ENCODE measurements at places on chromosomes 12 and 14.

DNA sequence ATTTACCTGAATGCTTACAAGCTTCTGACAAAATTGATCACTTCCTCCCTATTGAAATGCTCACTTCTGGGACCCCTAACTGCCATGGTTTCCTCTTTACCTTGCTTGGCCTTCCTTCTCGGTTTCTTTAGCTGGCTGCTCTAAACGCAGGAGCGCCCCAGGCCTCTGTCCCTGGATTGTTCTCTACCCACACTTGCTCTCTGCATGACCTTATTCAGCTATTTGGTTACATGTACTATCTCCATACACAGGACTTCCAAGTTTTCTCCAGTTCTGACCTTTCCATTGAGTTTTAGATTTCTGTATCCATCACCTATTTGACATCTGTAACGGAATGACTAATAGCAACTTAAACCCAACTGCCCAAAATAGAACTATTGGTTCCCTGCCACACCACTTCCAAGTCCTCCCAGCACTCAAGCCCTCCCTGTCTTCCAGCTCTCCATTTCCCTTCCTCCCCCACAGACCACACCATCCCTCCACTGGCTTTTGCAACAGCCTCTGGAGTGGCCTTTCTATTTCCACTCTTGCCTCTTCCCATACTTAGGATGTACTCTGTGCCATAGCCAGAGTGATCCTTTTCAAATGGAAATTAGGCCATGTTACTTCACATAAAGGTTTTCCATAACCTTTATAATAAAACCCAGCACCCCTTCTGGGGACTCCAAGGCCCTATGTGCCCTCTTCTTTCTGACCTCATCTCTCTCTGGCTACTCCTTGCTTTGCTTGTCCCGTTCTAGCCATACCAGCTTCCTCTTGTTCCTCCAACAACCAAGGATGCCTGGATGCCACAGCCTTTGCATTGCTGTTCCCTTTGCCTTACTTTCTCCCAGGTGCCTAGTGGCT lies 202.2 kb downstream of the AEBP2 start:
- DNase-seq = no peak

GRCh38 chr12:57491393-57492280 lies 3.8 kb downstream of the MARS1 start:
- DNase-seq = no peak

GRCh38 chr14:75341620-75342019 lies 63.0 kb downstream of the FOS start:
- DNase-seq = no peak

DNA sequence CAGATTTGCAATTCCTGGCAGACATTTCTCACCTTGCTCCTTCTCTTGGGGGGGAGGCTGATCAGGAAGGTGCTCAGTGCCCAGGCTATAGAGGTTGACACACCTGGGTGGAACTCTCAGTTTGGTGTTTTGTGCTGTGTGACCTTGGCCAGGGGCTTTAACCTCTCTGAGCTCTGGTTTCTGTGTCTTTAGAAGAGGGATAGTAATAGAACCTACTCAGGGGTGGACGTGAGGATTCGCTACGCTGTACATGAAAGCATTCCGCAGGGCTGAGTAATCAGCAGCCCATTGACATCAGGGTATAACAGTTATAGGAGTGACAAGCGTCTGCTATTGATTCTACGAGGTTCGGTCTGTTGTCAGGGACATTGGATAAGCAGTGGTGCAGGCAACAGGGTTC lies 98.1 kb downstream of the PHETA1 start:
- no peak for DNase-seq

DNA sequence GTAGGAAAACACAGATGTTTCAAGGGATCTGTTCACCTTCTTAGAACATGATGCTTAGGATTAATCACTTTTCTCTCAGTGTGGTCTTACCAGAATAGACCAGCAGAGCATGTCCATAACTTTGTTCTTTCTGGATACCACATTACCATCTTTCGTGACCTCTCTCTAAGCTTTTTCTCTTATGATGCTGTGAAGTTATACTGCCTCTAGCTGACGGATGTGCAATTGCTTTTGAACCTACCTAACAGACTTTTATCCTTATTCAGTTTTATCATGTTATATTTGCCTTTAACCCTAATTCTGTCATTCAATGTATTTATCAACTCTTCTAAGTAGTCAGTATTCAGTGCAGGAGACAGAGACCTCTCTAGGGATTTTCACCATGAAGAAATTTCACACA lies 246.7 kb downstream of the DACT1 start:
- DNase-seq = no peak

- DNase-seq = no peak
Observed at GRCh38 chr12:41362510-41362909, 174.4 kb downstream of the PDZRN4 start.

DNA sequence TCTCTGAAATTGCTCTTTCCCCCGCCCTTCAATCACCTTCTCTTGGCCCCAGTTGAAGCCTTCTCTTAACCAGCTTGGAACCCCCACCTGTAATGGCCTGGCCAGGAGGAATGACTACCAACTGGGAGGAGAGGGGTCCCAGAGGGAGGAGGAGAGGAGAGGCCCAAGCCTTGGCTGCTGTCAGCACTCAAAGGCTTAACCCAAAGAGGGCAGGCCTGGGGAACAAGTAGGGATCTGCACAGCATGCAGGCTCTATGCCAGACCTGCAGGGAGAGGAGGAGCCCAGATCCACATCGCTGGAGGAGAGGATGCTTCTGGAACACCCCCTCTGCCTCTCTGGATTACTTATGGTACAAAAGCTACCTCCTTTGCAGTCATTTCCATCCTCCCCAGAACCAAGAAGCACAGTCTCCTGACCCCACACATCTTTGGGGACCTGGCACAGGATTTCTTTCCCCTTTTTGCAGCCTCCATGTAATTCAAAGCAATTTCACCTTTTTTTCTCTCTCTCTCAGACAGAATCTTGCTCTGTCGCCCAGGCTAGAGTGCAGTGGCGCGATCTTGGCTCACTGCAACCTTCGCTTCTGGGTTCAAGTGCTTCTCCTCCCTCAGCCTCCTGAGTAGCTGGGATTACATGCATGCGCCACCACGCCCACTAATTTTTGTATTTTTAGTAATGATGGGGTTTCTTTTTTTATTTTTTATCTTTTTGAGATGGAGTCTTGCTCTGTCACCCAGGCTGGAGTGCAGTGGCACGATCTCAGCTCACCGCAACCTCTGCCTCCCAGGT lies 6.2 kb downstream of the RARG start:
- DNase-seq = no peak

DNA sequence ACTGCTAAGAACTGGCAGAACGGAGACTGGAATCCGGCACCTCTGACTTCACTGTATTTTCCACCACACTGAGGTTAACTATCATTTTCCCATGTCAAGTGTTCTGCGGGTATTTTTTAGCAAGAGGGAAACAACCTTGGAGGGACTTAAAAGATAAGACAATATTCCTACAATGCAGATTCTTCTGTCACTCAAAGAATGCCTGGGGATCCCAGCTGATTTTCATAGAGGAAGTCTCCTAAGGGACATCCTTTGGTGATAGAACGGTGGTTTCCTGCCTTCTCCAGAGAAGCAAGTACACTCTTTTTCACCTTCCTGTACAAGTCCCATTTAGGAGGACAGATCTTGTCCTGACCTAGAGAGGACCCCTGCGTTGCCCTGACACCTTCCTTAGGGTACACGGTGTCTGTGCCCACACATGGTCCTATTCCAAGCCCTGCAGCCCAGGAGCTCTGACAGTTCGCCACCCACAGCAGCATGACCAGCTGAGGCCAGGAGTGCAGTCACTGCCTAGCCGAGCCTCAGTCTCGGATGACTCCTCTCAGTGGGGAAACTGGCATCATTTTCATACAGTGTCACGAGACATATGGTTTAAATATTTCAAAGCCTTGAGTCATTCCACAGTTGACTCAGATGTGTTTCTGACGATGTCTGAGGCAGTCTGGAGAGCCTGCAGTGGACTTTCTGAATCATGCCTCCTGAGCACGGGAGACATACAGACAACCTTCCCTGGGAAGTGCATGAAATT lies 181.3 kb upstream of the FKBP4 start:
- no peak for DNase-seq

GRCh38 chr14:58747181-58747580 lies 109.4 kb downstream of the DACT1 start:
- DNase-seq = no peak

DNA sequence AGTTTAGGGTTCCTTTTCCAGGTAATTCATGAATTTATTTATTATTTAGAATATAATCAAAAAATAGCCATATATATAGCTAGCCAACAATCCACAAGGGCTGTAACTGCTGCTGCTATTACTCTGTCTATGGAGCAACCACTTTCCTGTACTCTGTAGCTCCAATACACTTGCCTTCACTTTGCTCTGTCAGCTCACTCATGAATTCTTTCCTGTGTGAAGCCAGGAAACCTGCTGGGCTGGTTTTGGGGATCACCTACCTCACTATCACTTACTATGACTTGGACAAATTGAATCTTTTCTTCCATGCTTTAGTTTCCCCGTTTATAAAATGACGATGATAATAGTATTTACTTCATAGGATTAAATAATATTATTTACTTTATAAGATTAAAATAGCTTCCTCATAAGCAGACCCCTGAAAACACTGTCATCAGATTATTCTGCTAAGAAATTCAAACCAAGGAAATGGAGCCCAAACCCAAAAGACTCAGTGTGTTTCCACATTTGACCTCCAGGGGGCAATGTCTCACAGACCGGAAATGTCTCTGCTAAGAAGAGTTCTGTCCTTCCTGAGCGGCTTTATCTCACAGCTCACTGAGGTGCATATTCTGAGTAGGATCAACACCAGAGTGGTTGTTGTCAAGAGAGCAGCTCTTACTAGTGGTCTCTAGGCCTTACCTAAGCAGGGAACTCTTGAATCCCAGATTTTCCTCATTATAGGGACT lies 457.1 kb downstream of the DAD1 start:
- peak; percentile 31 for DNase-seq

GRCh38 chr14:50599700-50600444 lies 39.9 kb downstream of the ATL1 start:
- no peak for DNase-seq

GRCh38 chr12:53365245-53365904 lies 14.6 kb upstream of the SP1 start:
- DNase-seq = no peak

DNA sequence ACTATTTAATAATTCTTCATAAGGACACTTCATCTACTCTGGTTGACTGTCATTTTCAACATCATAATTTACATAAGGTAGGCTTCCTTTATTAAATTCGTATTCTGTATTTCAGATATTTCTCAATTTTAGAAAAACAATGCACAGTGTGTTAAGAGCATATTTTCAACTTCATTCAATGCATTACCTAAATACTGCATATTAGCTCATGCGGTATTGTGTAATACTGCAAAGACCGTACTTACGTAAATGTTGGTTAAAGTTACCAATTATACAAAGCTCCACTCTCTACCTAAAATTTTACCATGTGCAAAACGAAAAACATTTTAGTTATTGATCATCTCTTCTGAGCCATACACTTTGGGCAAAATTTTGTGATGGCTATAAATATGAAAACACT lies 62.8 kb downstream of the EXOC5 start:
- no peak for DNase-seq

- DNase-seq = peak; percentile 8
Observed at GRCh38 chr12:123532808-123533649, 490 bp downstream of the RILPL1 start.

DNA sequence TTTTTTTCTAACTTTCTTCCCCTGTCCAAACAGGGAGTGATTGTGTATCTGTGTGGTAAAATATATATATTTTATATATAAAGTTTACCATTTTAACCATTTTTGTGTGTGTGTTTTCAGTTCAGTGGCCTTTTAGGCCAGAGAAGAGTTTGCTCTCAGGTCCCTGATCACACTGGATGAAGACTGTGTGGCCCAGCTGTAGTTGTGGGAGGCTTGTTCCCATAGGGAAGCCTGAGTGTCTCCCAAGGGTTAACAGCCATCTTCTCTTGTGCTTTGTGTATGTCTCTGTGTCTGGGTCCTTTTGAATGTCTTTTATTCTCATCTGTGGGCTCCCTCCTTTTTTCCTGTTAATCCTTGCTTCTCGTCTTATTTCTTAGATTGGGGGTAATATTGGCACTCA lies 23.4 kb downstream of the CGRRF1 start:
- DNase-seq = no peak

DNA sequence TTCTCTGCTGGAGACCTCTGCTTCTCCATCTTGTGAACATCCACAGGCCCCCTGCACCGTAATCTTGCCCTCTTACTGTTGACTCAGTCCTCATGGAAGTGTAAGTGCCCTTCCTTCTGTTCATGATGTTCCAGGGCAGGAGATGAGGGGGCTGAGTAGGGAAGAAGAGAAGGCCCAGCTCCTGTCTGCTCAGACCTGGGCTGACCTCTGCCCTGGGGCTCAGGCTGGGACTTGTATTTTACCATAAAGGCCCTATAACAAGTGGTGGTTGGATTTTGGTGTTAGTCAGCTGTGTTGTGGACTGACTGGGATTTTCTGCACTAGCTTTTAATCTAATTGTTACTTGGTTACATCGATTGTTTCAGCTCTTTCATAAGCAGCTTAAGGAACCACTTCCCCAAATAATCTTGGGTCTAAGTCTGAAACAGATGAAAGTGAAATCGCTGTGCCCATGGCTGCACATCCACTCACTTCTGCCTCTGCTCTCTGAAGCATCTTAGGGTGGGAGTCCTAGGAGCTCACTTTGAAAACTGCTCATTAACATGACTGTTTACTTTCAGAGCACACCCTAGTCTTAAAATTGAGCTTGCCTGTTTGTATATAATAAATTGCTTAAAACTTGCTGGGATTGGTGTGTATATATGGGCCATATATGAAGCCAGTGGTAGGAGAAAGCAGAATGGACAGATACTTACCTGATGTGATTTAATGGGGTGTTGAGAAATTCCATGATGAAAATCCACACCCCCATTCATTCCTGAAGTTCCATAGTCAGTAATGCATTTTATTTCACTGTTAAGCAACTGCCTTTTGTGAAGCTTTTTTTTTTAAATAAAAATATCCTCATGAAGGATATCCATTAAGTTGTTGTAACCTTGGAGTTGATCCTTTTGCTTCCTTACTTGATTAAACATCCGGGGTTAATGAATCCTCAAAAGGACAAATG lies 17.7 kb downstream of the C12orf71 start:
- DNase-seq = no peak

DNA sequence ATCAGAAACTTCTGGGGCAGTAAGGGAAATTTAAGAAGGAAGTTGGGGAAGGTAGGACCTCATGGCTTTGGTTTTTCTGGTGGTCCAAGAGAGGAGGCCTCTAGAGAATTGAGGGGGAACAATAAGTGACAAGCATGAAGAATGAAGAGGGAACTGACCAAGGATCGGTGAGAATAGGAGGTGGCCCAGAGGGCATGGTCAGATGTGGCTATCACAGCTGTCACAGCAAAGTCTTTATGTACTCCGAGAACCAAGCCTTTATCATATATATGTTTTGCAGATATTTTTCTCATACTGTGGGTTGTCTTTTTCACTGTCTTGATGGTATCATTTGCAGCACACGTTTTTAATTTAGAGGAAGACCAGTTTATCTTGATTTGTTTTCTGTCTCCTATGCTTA lies 64.3 kb downstream of the PPP2R5C start:
- DNase-seq = no peak

DNA sequence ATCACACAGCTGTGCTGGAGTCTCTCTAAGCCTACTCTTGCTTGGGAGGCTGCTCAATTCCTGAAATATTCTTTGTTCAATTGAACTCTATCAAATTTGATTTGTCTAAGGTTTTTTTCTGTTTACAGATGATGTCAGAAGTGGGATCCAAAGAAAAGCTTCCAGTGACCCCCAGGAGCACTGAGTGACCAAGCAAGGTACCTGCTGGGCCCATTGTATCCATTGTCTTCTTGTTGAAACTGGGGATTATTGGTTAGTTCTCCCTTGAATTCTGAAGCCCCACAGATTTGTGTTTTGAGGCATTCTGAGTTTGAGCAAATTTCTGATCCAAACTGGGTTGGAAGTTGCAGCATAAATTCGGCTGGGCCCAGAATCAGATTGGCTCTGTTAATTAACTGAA lies 64.6 kb downstream of the MYF5 start:
- DNase-seq = no peak

All from activated CD4-positive, alpha-beta T cell treated with anti-CD3 and anti-CD28 coated beads for 4 hours (primary cell).